G401 (cell line): ENCODE measurements at places on chromosomes 16 and 17. TPM values are rescaled to one million over a fixed set of nuclear protein-coding genes. Genes with fewer than 3 reads are reported as not detected.

GRCh38 chr16:47888142-47888541 lies 267.7 kb downstream of the ABCC12 start:
- DNase-seq, result no peak

GRCh38 chr16:86723689-86724088 lies 145.3 kb downstream of the FOXL1 start:
- no peak for DNase-seq

GRCh38 chr17:58334256-58334655 lies 5.7 kb upstream of the TSPOAP1 start:
- no peak for DNase-seq

- DNase-seq, result peak; percentile 49
Observed at GRCh38 chr16:391885-392335, 5.1 kb upstream of the NME4 start.

DNA sequence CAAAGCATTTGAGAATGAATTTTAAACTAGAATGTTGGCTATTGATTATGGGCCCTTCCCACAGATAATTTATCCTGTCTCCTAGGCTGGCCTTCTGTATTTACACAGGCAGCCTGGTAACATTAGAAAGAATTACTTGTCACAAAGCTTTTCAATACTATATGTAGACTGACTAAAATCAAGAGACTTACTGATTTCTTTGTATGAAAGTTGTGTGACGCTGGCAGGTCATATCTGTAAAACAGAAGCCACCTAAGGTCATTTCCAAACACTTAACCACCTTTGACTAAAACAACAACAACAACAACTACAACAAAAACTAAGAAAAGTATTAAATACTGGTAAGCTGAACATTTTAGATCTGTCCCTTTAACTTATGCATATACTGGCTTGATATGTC lies 329.0 kb upstream of the TBX2 start:
- no peak for DNase-seq

GRCh38 chr17:39776252-39776651 lies 38.5 kb downstream of the GRB7 start:
- DNase-seq, result no peak

- no peak for DNase-seq
Observed at GRCh38 chr16:47979164-47979520, 176.7 kb downstream of the ABCC12 start.

- DNase-seq, result no peak
Observed at GRCh38 chr16:70608521-70608920, 37.8 kb upstream of the IL34 start.

DNA sequence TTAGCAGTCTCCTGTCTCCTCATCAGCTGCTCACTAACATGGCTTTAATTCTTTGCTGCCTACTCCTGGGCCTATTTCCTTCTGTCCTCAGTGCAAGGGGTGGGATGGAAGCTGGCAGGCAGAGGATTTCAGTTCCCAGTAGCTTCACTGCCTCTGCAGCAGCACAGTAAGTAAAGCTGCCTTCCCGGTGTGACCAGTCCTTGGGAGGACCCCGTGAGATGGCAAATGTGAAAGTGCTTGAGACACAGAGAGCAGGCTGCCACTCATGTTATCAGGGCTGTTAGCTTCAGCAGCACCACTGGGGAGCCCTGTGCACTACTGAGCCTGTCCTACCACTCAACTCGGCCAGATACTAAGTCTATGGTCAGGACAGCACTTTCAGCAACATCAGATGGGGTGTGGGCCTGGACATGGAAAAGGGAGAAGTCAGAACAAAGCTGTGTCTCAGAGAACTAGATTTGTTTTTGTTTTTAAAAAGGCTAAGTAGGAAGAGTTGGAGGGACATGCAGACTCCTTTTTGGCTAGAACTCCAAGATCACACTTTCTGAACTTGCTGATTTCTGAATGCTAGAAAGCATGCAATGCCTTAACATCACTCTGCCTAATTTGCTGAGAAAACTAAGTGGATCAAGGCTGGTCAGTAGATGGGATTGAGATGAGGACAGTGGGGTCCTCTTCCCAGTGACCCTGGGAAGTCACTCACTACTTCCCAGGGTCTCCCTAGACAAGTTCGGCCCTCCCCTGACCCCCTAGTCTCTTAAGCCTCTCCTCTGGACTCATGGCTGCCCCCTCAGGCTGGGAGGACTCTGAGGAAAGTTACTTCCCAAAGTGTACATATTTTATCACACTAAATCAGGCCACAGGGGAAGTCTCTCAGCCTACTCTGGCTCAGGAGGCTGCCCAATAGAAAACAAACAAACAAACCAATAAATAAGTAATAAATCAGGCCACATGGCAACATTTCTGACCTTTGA lies 1.1 kb downstream of the ACSF2 start:
- DNase-seq, result no peak

DNA sequence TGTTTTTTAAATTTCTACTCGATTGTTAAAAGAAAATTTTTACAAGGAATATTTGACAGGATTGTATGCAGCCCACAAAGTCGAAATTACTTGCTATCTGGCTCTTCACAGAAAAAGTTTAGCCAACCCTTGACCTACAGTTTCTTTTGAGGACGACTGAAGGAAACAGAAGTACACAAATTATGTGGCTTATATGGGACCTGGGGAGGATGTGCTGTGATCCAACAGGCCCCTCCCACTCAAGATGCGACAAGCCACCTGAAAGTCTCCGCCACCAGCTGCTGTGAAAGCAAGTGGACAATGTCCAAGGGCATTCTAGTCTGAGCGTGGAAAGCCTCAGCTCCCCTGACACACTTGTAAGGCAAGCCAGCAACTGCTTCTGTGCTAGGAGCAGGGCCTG lies 42.4 kb upstream of the SLC25A19 start:
- no peak for DNase-seq

DNA sequence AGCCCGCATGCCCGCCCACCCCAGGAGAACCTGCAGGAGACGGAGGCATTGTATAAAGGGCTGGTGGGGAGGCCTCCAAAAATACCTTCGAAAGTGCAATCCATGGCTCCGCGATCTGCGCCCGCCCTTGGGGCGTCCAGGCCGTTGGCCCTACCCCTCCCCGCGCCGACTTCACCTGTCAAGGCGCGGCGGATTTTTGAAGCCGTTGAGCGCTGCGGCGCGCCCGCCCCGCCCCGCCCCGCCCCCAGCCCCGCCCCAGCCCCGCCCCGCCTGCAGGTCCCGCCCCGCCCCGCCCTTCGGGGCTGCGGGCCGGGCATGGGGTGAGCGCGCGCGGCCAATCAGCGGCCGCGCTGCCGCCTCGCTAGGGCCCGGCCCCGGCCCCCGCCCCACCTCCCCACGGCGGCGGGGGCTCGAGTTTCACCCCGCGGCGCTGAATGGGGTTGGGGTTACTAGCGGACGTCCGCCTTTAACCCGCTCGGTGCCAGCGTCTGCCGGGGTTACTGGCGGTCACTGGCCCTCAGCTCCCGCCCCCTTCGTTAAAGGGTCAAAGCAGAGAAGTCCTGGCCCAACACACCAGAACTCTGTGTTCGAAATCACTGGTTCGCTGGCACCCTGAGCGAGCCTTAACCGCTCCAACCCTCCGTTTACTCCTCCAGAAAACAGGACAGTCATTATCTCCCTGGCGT lies 13.2 kb downstream of the SREBF1 start:
- peak; percentile 88 for DNase-seq

DNA sequence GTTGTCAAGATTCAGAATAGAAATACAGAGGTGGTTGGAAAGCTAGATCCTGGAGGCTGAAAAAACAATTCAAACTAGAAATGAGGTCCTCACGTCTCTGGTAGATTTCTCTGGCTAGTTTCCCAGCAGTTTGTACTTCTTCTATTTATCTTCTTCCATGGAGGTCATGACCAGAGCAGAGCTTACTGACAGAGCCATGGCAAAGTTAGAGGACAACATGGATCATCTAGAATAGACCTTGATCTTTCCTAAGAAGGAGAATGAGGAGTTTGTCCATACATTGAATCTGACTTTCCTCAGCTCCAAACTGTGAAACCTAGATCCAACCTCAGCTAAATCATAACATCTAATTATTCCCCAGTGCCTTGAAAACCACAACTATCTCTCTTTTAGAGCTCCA lies 900.8 kb upstream of the GOT2 start:
- no peak for DNase-seq

DNA sequence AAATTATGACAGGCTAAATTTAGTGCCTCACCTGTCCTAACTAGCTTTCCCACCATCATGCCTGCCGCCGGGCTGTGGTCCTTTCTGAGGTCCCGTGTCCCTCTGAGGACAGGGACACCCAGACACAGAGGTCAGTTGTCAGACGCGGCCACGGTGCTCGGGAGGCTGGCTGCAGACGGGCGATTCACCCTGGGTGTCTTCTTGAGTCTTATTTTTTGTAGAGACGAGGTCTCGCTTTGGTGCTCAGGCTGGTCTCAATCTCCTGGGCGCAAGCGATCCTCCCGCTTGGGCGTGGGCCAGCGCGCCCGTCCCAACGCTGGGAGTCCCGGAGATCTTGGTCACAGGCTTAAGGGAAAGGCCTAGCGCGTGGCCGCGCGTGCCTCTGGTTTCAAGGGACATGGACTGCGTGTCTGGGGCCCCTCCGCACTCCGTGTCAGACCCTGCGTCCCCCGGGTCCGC lies 797 bp upstream of the RAB11FIP3 start:
- peak; percentile 62 for DNase-seq

DNA sequence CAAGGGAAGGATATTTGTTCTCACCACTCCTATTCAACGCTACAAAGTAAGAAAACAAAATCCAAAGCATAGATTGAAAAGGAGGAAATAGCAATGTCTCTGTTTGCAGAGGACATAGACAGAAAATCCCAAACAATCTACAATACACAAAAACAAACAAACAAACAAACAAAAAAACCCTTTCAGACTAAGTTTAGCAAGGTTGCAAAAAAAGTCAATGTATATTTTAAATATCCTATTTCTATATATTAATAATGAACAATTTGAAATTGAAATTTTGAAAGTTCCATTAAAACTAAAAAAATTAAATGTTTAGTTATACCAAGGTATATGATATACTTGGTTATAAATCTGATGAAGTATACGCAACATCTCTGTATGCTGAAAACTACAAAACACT lies 37.2 kb downstream of the MYH10 start:
- no peak for DNase-seq

GRCh38 chr16:71671165-71671564 lies 45.2 kb downstream of the MARVELD3 start:
- DNase-seq, result no peak

- DNase-seq, result no peak
Observed at GRCh38 chr16:1532771-1533170, 695 bp upstream of the TMEM204 start.

DNA sequence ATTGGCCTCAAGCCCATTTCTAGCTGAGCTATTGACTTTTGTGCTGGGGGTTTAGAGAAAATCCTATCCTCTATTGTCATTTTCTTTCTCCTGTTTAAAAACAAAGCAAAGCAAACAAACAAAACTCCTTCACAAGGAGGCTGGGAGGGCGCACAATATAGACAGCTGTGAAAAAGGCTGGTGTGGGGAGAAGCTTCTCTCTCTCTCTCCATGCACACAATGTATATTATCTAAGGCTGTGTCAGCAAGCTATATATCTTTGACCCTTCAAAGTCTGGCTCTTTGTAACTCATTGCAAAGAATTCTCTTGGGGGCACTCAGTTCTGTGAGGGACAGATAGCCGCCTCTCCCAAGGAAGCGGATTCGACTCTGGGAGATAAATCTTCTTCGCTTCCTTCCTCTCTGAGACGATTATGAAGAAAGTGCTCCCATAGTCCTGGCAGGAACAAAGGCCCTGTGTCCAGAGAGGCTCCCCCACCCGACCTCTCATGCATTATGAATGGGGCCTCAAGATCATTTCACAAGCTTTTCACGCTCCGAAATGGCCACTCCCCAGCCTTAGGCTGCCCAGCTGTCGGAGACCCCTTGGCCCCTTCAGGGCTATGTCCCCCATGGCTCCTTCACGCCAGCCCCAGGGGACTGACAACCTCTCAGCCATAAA lies 33.2 kb upstream of the MEAK7 start:
- no peak for DNase-seq

DNA sequence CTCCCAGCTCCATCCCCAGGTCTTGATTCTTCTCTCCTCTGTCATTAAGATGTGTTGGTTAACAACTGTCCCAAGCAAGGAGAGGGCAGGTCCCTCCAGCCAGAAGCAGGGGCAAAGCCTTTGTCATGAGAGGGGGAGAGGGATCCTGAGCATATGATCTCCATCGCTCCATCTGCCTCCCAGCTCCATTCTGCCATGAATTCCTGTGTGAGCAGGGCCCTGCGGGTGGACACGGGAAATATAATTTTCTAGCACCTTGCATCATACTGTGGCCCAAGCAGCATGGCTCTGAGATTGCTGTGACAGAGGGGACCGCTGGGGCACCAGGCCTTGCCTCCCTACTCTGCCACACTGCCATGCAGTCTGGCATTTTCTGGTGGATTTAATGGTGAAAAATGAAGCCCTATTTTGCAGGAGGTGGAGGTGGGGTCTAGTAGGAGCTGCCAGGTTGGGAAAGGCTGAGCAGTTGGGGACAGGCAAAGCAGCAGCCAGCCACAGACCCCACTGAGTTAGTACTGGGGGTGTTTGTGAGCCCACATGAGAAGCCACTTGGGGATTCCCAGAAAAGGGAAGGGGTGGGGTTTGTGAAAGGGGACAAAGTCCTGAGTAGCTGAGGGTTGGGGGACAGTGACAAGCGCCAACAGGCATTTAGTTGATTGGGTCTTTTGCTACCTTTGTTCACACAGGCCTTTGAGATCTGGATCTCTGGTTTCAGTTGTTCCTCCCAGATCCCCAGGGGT lies 16.4 kb downstream of the TMEM238L start:
- no peak for DNase-seq

DNA sequence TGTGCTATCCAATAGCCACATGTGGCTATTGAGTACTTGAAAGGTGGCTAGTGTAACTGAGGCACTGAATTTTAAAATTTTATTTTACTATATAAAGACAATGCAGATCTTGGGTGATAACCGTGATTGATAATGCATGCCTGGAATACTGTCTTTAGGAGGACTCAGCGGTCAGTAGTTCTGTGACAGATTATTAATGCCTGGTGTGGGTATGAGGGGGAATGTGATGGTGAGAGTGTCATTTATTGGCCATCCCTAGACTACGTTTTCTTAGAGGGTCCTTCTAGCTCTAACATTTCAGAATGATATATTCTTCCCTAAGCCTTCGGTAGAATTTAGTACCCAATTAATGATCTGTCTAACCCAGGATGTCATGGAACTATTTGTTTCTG lies 157.6 kb downstream of the CPPED1 start:
- no peak for DNase-seq

Gene NAE1
- total RNA-seq, result 154 and 162 TPM in 2 replicates

Gene SP2
- 0.68 and 0.71 TPM in 2 replicates for total RNA-seq

Gene APRT
- 266 and 349 TPM in 2 replicates for total RNA-seq

Gene SOX15
- total RNA-seq, result 6.8 and 12.1 TPM in 2 replicates

Gene FASN
- 333 and 346 TPM in 2 replicates for total RNA-seq

Gene FBXO39
- not detected in 2 replicates for total RNA-seq

Gene HS3ST2
- not detected in 2 replicates for total RNA-seq

Gene SMIM5
- not detected in 2 replicates for total RNA-seq

Gene CCL1
- total RNA-seq, result not detected in 2 replicates

Gene TMEM220
- total RNA-seq, result 2.2 and 9.3 TPM in 2 replicates

Gene ARHGAP44
- 0.62 and 1.6 TPM in 2 replicates for total RNA-seq

Gene GP1BA
- total RNA-seq, result not detected in 2 replicates

Gene MPV17L
- 5.2 and 6.7 TPM in 2 replicates for total RNA-seq

Gene TEX14
- not detected in 2 replicates for total RNA-seq

Gene C17orf78
- not detected in 2 replicates for total RNA-seq
